ENCODE measurements at places on chromosomes 11 and 22. TPM values are rescaled to one million over a fixed set of nuclear protein-coding genes. Genes with fewer than 3 reads are reported as not detected.

Gene PTH
- not detected for total RNA-seq

Gene TMPRSS13
- total RNA-seq: 3.4 TPM

Gene KRTAP5-8
- total RNA-seq: 0.35 TPM

Gene PRSS23
- not detected for total RNA-seq

Gene ZFTA
- 2.2 TPM for total RNA-seq

Gene ACRV1
- not detected for total RNA-seq

Gene ASRGL1
- 0.57 TPM for total RNA-seq

Gene GLB1L2
- 0.54 TPM for total RNA-seq

Gene OR51E2
- not detected for total RNA-seq

Gene APOA4
- total RNA-seq: not detected

Gene EXPH5
- total RNA-seq: 1.8 TPM

Gene OR52H1
- total RNA-seq: 0.37 TPM

- DNase-seq: no peak
Observed at GRCh38 chr22:48660104-48660789, 1167.4 kb downstream of the BRD1 start.

DNA sequence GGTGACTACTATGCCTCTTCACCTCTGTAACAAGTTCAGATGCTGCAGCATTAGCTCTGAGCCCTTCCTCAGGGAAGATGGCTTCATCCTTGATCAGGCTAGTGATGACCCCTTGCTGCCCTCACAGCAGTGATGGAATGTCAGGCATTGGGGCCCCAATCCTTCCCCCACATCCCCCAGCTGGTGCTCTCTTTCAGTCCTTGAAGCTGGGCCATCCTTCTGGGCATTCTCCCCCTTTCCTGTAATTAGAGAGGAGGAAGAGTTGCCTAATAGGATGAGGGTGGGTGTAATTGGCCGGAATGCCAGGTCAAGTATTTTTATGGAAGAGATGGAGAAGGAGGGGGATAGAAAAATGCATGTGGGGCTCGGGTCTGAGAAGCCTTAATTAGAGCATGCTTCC lies 62.6 kb downstream of the TRAF6 start:
- no peak for DNase-seq

GRCh38 chr11:116073854-116074837 lies 569.9 kb upstream of the CADM1 start:
- DNase-seq: no peak

DNA sequence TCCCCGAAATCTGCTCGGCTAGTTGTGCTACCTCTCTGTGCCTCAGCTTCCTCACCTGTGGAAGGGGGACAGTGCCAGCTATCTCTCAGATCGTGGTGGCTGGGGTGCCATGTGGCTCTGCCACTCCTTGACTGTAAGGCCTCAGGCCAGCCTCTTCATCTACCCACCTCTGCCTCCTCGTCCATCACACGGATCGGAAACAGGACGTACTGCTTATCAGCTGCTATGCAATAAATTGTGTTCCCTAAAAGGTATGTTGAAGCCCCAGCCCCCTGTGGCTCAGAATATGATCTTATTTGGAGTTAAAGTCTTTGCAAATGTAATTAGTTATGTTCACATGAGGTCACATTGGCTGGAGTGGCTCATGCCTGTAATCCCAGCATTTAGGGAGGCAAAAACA lies 7.8 kb downstream of the PPM1F start:
- DNase-seq: no peak

GRCh38 chr22:23237201-23237798 lies 57.0 kb downstream of the BCR start:
- DNase-seq: no peak

GRCh38 chr11:9717719-9718118 lies 53.8 kb downstream of the SWAP70 start:
- DNase-seq: no peak

DNA sequence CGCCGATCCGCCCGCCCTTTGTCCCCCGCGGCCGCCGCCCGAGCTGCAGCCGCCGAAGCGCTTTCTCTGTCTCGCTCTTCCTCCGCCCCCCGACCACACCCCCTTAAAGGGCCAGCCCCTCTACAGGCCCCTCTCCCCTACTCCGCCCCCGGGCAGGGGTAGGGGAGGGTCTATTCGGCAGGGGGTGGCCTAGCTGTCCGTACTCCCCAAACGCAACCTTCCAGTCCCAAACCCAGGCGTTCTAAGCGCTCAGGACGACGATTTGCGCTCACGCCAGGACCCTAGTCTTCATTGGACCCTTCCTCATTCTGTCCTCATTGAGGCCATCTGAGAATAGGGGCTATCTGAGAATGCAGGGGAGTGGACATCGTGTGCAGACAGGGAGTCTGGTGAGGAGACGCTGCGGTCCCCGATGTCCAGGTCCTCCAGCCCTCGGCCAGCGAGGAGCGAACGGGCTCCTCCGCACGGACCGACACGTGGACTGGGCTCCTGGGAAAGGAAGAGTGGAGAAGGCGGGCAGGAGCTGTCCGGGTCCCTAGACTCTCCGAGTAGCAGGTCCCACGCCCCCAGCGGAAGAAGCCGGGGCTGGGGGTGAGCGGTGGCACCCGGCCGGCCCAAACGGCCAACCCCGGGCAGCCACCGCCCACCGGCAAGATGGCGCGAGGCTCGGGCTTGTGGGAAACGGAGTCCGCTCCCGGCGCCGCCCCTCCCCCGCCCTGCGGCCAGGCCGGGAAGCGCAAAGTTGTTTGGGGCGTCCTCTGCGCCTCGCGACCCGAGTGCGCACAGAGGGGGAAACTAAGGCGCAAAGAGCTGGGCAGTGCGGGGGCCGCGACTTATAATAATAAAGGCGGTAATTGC lies at the start of gene PPP1R14B:
Gene PPP1R14B (minus strand): TSS at position 73 of the 858 bp plus-strand sequence. CDS start 270 bp downstream, outside the sequence.
- DNase-seq: peak; percentile 78

GRCh38 chr22:43094085-43094484 lies 4.9 kb upstream of the TTLL1 start:
- no peak for DNase-seq

DNA sequence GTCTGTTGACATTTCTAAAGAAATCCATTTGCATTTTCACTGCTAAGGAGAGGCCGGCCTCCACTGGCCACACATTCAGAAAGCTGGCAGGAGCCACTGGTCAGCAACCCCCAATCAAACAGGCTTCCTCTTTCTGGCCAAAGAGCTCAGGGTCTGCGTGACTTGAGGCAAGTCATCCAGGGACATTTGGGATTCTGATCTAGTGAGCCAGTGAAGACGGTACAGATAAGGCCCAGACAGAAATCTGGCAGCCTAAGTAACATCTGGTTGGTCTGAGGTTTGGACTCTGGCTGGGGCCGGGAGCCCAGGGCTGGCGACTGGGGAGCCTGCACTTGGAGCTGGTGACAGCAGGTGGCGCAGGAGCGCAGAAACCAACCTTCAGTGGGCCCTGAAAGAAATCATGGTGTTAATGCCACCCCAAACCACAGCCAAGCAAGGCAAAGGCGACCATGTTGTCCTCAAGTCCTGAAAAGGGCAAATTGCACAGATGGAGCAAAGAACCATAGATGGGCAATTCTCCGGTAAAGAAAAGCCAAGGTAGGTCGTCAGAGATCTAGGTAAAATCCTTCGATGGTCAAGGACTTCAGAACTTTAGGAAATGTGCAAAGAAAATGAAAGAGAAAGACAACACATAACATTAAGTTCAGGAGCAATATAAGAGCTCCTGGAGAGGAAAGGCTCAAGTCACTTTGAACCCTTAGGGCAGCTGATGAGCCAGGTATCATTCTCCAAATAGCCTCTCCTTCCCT lies 99.4 kb upstream of the BLID start:
- no peak for DNase-seq

DNA sequence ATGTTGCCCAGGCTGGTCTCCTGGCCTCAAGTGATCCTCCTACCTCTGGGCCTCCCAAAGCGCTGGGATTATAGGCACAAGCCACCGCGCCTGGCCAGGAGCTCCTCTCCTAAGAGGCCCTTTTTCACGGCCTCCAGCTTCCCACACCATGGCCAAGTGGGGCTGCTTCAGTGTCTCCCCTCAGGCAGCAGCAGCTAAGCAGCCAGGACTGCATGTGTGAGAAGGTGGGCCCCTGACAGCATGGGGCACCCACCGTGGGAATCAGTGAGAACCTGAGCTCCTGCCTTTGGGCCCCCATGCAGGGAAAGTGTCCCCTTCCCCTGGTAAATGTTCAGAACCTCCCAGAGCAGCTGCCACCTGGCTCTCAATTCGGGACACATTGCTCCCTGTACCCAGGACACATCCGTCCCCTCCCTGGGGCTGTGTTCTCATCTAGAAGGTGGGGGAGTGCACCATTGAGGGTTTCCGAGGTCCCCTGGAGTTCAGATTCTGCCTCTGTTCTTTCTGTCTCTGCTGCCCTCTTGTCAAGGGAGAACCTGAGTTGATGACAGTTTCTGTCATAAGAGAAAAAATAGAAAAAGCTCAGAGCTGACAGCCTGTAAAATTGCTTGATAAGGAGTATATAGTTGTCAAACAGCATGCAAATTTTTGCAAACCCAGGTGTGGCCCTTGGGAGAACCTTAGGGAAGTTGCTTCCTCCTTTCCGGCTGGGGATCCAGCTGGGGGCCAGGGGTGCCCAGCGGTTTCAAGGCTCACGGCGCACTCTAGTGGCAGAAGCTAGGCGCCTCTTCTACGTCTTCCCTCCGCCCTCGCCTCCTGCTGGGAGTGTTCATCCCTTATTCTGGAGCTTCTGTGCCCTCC lies 29.7 kb downstream of the FAM83F start:
- peak; percentile 29 for DNase-seq

- peak; percentile 47 for DNase-seq
Observed at GRCh38 chr11:126194121-126194543, 17.3 kb downstream of the RPUSD4 start.

DNA sequence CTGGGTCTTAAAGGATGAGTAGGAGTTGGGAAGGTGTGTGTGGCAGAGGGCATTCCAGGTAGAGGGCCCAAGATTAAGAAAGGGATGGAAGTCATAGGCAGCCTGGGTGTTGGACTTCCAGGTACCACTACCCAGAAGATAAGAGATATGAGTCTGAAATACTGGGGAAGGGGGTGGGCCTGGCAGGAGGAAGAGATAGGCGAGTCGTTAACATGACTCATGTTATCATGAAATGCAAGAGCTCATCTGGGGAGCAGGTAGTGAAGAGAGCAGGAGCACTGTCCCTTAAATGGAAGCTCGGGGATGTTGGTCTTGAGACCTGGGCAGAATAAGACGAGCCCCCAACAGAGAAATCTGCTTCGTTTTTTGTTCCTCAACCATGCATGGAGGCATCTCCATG lies 10.2 kb downstream of the ZC3H7B start:
- no peak for DNase-seq

- no peak for DNase-seq
Observed at GRCh38 chr11:75073459-75074190, 23.1 kb downstream of the OR2AT4 start.

DNA sequence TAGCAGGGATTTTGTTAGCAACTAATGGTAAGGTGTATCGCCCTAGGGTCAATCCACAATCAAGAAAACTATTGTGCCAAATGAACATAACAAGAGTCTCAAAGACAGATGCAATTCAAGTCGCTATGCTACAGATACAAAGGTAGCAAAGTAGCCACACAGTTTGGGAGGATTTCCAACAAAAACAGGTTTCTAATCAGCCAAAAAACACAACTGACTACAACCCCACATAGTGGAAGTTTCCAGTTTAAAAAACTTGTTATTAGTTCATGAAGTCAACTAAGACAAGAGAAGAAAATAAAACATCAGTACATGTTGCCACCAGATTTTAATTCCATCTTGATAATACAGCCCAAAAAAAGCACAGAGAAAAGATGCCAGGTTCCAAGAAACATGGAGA lies 38.0 kb downstream of the MYH9 start:
- DNase-seq: no peak

DNA sequence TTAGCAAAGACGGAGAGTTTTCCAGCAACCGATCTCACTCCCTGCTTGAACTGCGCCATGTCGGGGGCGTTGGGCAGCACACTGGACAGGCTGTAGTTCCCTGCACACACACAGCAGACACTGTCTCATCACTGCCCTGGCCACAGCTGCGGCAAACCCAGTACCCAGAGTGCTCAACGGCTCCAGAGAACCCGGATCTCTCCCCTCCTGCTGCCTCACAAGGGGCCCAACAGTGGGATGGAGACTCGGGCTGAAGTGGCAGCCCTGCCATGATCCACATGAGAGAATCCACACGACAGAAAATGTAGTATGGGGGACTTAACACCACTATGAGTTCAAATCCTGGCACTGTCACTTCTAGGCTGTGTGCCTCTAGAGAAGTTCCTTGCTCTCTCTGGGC lies 58.0 kb downstream of the ARFGAP3 start:
- no peak for DNase-seq

- no peak for DNase-seq
Observed at GRCh38 chr11:58505849-58506248, 2.1 kb downstream of the OR5B21 start.

- DNase-seq: no peak
Observed at GRCh38 chr11:110028921-110029320, 64.3 kb upstream of the ZC3H12C start.

GRCh38 chr11:5499671-5500070 lies 10.1 kb downstream of the UBQLN3 start:
- no peak for DNase-seq

GRCh38 chr22:30445438-30446145 lies 20.0 kb downstream of the MTFP1 start:
- no peak for DNase-seq

DNA sequence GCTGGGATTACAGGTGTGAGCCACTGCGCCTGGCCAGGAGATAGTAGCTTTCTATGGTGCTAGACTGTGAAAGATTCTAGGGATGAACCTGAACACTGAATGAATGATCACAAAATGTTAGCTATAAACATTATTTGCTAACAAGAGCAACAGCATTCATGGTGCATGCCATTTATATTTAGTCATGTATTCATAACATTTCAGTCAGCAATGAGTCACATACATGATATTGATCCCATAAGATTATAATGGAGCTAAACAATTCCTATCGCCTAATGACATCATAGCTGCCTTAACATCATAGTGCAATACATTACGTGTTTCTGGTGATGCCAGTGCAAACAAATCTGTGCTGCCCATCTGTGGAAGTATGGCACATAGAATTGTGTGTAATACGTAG lies 164.1 kb downstream of the ARHGAP42 start:
- no peak for DNase-seq

DNA sequence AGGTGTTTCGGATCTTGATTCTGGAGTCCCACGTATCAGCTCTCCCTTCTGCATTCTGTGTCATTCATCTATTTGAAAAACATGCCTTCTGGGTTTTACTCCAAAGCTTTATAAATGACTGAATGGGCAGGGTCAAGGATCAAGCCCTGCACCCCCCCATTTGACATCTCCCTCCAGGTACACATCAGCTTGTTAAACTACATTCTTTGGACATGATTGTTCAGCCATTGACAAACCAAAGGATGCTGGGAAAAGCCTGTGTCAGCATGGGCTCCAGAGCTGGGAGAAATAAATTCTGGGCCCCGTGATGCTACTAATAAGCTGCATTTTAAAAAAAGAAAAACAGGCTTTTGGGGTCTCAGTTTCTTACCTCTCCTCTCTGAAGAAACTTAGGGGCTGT lies 103.7 kb downstream of the DSCAML1 start:
- DNase-seq: no peak

- DNase-seq: no peak
Observed at GRCh38 chr11:35661534-35661933, 1.0 kb upstream of the TRIM44 start.

DNA sequence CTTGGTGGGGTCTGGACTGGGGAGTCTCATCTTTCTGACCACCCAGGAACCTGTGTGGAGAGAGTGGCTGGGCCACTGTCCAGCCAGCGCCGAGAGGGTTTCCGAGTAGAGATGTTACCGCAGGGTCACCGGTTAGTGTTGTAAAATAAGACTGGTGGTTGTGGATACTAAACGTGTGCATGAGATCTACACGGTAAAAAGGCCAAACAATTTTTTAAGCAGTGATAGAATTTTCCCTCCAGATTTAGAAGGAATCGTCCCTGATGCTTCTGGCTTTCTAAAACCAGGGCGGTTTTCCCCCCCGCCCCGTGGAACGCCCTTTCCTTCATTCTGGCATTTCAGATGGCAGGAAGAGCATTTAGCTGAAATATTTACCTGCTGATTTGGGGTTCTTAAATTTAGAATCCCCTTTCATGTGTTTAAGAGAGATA lies 72.6 kb upstream of the PPARA start:
- DNase-seq: no peak

All from CD4-positive, CD25-positive, alpha-beta regulatory T cell (primary cell).